NCI-H1105 treated with DMSO at 0.1 percent for 48 hours (cell line): ENCODE measurements at places on chromosomes 3 and 15.

DNA sequence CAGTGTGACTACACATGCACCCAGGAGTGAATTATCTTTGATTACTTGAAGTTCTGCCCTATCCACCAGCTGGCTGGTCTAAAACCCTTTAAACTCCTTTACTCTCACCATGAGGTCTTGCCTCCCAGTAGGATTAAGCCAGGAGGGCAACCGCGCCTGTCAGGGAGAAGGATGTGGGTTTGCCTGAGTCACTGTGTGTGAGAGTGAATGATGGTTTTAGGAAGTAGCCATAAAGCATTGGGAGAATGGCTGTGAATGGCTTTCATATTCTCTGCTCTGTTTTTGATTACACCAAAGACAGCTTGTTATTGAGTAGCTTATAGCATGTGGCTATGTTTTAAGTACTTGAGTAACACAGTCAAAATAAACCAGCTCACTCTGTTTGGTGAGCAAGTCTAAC is 637.7 kb upstream of the TBL1XR1 start:
- DNase-seq = no peak

DNA sequence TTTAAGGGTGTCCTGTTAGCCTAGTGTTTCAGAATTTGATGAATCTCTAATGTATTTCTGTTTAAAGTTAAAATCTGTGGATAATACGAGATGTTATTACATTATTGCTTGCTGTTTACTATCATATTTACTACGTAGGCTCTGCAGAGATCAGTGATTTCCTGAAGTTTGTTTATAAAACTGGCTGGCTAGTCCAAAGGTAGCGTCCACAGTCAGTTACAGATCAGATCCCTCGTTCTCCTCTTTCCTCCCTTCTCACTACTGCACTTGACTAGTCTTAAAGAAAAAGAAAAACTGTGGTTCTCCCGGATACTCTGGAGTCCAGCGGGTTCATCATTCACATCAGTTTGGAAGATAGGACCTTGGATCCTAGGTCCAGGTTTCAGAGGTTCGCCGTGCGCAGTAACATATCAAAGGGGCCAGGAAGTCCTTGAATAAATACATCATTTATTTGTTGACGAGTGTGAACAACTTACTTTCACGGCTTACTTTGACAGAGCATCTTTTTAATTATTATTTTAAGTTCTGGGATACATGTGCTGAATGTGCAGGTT is 35.9 kb downstream of the ASB7 start:
- DNase-seq = no peak

- DNase-seq = no peak
These were observed 91.6 kb upstream of the CBLB start for GRCh38 chr3:105960381-105960780.

DNA sequence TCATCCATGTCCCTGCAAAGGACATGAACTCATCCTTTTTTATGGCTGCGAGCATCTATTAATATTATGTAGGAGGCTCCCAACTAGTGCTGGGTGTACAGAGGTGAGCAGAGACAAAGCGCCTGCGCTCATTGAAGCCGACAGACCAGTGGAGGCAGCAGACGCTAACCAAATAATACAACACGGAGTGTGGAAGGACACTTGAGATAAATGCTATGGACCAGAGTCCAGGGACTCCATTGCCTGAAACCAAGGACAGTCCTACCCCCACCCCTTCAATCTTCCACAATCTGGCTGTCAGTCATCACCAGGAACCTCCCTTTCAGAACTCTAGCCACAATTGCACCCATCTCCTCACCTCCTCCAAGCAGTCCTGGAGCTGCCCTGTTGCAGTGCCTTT is 41.5 kb downstream of the KLHL6 start:
- DNase-seq = no peak

- no peak for DNase-seq
These were observed 338.9 kb upstream of the TRIM42 start for GRCh38 chr3:140338916-140339315.

GRCh38 chr15:98144388-98144787 is 183.9 kb downstream of the ARRDC4 start:
- DNase-seq = no peak

DNA sequence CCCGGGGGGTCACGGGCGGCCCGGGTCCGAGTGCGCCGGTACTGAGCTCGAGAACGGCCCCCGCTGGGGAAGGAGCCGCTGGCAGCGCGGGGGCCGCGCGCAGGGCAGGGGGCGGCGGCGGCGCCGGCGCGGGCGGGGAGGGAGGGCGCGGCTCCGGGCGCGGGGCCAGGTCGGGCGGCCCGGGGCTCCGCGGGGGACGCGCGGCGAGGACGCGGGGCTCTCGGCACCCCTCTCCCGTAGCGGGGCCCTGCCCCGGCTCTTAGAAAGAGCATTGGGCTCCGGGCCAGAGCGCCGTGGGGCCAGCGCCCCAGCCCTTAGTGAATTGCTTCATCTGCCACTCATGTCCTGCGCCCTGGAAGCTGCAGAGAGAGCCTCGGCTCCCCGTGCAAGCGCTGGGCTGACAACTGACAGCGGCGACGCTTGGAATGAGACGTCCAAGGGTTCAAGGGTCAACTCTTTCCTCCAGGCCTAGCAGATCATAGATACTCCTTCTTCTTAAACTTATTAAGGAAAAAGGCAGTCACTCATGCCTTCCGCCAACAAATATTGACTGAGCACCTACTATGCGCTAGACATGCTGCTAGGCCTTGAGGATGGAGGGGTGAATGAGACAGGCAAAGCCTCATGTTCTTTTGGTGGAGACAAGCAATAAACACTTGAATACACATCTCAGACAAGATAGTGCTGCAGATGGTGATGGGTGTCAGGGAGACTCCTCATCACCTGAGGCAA is 140.8 kb downstream of the SMAD6 start:
- peak; percentile 48 for DNase-seq

DNA sequence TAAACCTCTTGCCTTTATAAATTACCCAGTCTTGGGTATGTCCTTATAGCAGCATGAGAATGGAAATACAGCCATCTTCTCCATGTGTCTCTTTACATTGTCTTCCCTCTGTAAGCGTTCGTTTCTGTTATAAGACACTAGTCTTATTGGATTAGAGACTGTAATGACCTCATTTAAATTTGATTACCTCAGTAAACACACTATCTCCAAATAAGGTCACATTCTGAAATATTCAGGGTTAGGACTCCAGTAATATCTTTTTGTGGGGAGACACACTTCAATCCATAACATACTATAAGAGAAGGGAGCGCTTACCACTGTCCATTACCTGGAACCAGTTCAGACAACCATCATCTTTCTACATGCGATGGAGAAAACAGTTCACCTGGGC is 34.3 kb upstream of the CD47 start:
- no peak for DNase-seq

DNA sequence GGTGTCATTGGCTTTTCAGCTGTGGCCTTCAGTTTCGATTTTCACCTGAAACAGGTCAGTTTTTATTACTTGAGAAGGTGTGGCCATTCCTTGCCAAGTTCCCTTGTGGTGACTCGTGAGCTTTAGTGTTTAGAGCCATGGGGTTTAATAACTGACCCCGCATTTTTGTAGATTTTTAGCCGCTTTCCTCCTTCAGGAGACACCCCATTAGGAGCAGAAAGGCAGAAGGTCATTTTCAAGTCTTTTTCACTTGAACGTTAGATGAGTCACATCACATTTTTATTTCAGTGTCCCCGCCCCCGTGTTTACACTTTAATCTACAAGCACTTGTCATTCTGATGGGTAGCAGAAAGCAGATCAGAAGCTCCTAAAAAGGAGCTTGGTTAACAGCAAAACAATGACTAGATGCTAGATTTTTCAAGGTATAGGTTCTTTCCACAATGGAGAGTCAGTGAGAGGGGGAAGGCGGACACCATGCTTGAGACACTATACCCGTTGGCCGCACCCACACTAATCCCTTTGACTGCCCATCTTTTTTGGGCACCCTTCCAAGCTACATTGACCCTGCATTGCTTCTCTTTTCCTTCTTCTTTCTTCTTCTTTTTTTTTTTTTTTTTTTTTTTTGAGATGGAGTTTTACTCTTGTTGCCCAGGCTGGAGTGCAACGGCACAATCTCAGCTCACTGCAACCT is 132.7 kb downstream of the GHSR start:
- DNase-seq = no peak

DNA sequence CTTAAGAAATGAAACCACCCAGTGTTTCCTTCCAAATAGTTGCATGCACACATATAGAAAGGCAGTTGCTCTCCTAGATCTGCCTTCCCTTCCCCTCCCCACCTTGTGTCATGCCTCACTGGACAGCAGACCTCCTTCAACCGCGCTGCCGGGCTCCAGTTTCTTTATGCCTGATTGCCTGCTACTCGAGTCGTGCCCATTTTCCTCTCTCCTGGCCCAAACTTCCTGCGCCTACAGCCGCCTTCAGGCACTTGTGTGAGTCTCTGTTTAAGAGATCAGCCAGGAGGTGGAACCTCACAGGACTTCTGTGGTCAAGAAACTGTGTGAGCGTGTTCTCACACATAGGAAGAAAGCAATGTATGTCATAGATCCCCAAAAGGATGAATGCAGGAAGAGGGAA is 8.8 kb upstream of the FAM107A start:
- DNase-seq = no peak
